Activated naive CD8-positive, alpha-beta T cell treated with anti-CD3 and anti-CD28 coated beads for 36 hours (primary cell): ENCODE measurements at places on chromosomes 7 and 10.

GRCh38 chr7:138226745-138227279 lies 150.6 kb downstream of the AKR1D1 start:
- DNase-seq = no peak

DNA sequence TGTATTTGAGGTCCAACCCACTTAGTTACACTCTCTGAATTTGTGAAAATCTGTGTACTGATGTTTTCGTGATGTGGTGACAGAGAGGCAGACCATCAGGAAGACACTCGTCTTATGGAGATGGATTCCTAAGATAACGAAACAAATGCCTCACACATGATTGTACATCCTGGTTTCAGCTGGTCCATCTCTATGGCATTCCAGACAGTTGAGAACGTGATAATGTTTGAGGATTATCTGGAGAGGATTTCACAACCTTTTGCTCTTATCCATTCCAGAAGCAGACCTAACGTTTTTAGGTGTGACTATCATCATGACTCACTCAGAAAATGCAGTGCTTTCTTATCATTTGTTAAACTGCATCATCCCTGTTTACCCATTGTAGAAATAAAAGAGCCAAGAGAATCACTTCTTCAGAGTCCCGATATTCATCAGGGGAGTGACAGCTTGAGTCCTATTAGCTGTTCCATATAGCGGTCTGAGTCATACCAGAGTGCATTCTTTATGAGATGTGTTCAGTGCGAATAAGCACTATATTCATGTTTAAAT lies 74.5 kb downstream of the BMPER start:
- DNase-seq = no peak

DNA sequence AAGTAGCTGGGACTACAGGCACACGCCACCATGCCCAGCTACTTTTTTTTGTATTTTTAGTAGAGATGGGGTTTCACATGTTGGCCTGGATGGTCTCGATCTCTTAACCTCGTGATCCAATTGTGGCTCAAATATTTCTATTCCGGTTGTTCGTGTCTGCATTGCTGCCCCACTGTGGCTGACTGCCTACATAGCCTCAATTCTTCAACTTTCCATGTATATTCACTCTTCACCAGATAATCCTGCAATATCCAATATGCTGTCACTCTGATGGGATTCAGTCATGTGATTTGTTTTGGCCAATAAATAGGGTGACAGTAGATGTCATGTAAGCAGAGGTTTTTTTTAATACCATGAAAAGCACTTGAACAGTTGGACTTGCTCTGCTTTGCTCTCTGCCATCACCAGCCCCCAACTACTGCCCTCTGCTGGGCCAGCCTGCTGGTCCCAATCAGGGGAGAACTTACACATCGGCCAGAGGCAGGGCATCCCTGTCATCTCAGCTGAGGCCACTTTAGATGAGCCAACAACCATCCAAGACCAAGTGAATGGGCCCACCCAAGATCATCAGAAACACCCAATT lies 56.7 kb downstream of the NSUN6 start:
- DNase-seq = no peak

DNA sequence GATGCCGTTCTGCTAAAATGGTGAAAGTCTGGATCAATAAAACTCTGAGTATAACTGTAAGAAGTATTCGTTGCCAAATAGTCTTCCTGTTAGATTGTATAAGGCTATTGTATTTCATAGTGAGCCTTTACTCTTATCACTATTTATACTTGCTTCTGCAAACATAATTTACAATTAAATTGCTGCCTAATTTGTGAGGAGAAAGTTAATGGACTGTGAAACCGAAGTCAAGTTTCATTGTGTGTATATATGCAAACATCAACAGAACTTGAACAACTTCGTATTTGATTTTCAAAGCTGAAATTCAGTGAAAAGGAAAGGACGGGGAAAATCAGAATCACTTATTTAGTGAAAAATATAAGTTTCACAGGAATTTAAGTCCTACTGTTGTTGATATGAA lies 135.9 kb upstream of the CCDC6 start:
- DNase-seq = no peak

DNA sequence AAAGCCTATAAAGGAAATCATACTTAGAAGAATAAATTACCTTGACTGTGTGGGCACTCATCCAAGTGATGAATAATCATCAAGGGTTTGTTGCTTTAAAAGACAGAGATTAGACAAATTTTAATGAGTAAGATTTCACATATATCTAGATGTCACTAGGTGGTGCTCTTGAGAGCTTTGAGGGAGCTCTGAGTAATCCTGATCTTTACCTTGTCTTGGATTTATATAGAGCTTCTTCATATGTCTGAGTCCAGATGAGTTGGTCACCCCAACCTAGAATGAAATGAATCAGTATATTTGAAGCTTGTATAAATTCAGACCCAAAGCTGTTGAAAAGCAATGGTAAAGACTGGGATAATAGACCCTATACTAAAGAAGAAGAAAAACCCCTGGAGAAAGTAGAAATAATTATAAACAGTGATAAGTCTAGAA lies 3.7 kb downstream of the AGR2 start:
- DNase-seq = no peak

- no peak for DNase-seq
Observed at GRCh38 chr10:75507469-75507868, 76.0 kb downstream of the LRMDA start.

DNA sequence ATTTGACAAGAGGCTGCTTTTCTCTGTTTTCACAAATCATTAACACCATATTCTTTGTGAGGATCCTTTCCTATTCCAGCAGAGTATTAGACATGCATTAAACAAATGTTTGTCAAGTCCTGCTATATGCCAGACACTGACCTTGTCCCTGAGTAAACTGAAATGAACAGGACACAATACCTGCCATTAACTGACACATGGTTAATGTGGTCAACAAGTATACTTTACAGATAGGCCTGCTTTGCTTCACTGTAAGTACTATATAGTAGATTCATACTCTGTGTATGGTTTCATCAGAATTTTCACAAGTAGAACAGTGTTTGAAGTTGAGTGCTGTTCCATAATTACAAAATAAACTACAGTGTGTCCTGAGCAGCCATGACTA lies 5.9 kb downstream of the TNKS2 start:
- no peak for DNase-seq

DNA sequence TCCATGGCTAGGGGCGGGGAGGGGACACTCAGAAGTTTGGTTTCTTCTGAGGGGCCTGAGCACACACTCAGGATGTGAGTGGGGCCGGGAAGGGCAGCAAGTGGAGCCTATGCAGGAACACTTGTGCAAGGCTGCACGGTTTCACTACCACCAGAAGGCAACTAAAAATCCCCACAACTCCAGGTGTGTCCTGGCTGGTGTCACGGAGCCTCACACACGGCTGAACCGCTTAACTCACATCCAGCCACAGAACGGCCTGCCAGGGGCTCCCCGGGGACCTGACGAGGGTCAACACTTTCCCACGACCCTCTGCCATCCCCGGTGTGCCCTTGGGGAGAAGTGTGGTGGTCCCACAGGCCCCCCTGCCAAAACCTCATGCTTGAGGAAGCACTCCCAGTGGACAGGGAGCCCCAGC lies 173.9 kb downstream of the ELFN1 start:
- no peak for DNase-seq

DNA sequence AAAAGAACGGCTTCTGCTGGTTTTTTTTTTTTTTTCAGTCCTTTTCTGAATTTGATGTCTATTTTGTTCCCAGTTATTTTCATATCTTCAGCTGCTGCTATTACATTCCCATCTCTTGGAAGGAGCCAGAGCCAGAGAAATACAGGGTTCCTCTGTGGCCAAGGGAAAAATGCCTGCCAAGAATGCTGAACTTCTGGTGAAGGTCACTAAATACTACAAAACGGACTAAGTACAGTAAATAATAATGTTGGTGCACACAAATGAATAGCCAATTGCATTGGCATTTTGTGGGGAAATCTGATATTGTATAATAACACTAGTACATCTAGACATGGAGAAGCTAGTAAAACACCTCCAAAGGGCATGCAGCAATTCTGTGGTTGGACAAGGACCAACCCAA lies 56.3 kb upstream of the ZEB1 start:
- DNase-seq = no peak

GRCh38 chr7:40301486-40302068 lies 166.8 kb downstream of the SUGCT start:
- DNase-seq = no peak

- no peak for DNase-seq
Observed at GRCh38 chr7:84022684-84023308, 171.8 kb downstream of the SEMA3A start.

DNA sequence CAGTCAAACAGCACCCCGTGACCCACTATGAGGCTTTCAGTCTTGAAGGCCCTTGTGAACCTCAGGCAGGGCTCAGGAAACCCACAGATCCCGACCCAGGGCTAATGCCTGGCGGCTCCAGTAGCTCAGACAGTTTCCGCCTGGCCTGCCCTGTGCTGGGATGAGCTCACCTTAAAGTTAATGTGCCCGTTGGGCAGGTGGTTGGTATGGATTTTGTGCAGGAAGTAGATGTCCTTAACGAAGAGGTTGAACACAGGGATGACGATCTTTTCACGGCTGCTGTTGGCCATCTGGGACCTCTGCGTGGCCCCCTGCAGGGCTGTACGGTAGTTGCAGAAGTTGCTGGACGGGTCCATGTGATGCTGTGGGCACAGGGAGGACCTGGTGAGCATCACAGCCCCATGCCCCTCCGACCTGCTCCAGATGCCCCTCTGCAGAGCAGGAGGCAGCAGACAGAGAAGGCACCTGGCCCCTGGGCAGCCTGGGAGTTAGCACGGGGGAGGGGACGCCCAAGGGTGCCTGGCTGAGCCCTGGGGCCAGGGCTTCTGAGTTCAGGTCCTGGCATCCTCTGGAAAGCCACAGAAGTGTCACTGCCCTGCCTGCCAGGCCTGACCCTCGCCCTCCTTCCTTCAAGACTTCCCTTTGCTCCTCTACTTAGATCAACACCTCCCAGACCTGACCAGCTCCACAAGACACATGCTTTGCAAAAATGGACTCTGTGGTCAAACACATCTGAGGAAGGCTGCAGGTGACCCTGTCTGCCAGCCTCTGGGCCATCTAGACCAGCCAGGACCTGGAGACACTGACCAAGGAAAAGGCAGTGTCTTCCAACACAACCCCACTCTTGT lies 59.8 kb downstream of the CSGALNACT2 start:
- no peak for DNase-seq

GRCh38 chr10:48478980-48479811 lies 125.7 kb downstream of the ARHGAP22 start:
- no peak for DNase-seq

GRCh38 chr7:47873762-47874161 lies 74.5 kb downstream of the PKD1L1 start:
- no peak for DNase-seq

DNA sequence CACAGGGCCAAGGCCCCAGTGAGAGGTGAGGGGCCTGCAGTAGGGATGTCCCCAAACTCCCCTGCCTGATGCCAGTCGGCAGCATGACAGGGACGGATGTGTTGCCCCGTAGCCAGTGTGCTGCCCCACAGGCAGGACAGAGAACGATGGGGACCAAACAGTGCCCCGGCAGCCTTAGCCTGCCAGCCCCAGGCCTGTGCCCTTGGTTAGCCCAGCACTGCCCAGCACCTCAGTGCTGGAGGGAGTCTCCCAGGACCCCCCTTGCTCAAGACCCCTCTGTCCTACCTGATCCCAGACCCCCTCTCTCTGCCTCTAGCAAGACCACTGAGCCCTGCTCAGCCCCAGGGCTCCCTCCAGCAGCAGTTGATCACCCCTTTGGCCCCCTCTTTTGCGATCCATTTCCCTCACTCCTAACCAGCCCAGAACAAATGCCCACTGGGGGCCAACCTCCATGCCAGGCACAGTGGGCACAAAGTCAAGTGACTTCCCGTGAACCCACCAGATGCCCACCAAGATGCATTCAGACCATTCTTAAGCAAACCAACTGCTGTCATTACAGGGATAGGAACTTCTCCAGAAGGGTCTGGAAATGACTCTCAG lies 34.0 kb downstream of the OAT start:
- no peak for DNase-seq

- no peak for DNase-seq
Observed at GRCh38 chr7:122884186-122884585, 2.1 kb downstream of the CADPS2 start.

GRCh38 chr10:127368101-127368500 lies 171.7 kb upstream of the INSYN2A start:
- no peak for DNase-seq

- no peak for DNase-seq
Observed at GRCh38 chr10:127550861-127551260, 1.8 kb downstream of the NPS start.

DNA sequence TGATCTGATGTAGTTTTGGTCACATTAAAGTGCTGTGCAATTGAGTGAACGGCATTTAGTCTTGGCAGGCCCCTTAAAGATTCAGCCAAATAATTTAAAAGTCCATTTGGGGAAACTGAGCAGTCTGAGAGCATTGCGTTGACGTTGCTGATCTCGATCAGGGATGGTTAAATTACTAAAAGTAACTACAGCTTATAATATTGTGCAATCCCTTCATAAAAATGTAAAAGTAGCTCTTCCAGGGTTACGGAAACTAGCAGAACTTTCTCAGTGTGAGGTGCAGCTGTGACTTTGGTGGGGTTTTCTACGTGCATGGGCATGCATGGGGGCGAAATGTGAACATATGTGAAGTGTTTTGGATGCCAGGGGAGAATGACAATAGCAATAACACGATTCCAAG lies 184.5 kb upstream of the RNF32 start:
- DNase-seq = no peak

GRCh38 chr7:33459340-33459751 lies 330.0 kb downstream of the BBS9 start:
- no peak for DNase-seq

- no peak for DNase-seq
Observed at GRCh38 chr7:23018750-23019149, 4.8 kb upstream of the HYCC1 start.

DNA sequence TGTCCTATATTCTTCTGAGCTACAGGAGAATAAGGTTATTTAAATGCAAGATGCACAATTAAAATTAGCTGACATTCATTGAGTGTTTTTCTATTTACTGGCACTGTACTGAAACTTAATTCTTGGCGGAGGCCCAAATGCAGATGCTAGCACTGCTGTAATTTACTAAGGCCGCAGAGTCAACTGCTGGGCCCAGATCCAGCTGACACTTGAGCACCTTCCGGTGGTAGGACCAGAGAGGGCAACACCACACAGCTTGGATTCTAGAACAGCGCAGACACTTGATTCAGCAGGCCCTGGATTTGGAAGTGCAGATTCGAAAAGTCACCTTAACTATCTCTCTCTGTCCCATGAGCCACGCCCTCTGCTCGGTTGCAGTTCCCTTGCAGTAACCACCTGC lies 228.6 kb upstream of the TMEM72 start:
- no peak for DNase-seq

DNA sequence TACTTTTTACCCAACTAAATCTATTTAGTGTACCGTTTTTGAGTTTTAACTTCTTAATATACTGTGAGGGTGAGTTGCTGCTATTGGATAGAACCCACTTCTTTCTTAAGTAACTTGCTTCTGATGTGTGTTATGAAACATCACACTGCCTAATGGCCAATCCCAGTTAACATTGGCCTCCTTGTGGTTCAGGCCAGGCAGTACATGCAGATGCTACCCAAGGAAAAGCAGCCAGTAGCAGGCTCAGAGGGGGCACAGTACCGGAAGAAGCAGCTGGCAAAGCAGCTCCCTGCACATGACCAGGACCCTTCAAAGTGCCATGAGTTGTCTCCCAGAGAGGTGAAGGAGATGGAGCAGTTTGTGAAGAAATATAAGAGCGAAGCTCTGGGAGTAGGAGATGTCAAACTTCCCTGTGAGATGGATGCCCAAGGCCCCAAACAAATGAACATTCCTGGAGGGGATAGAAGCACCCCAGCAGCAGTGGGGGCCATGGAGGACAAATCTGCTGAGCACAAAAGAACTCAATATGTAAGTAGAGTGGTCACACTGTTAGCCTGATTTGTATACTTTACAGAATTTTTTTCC lies 39.7 kb downstream of the TES start:
- DNase-seq = no peak
